ENCODE measurements at places on chromosomes 1 and 21.

GRCh38 chr1:53332186-53332564, 4.3 kb upstream of the LRP8 start:
- no peak for DNase-seq

DNA sequence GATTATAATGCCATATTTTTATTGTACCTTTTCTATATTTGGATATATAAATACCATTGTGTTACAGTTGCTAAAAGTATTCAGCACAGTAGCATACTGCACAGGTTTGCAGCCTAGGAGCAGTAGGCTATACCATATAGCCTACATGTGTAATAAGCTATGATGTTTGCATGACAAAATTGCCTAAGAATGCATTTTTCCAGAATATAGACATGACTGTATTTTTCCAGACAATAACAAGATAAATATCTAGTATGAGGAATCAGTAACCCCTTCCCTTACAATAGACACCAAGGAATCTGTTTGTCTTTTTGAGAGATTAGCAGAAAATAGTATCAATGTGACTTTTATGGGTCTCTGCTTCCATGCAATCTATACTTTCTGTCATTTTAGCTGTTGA, 228.6 kb downstream of the GRIK1 start:
- DNase-seq: no peak

DNA sequence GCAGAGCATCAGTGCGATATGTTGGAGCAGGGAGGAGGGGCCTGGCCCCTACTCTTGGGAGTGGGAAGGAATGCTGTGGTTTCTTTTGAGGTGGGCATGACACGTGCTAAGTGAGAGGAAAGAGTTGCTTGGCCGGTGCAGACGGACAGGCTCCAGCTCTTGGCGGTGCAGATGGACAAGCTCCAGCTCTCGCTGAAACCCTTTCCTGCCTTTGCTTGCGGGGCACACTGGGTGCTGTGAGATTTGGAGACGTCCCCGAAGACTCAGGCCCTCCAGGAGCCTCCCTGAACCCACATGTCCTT, 15.9 kb downstream of the PDXK start:
- no peak for DNase-seq

DNA sequence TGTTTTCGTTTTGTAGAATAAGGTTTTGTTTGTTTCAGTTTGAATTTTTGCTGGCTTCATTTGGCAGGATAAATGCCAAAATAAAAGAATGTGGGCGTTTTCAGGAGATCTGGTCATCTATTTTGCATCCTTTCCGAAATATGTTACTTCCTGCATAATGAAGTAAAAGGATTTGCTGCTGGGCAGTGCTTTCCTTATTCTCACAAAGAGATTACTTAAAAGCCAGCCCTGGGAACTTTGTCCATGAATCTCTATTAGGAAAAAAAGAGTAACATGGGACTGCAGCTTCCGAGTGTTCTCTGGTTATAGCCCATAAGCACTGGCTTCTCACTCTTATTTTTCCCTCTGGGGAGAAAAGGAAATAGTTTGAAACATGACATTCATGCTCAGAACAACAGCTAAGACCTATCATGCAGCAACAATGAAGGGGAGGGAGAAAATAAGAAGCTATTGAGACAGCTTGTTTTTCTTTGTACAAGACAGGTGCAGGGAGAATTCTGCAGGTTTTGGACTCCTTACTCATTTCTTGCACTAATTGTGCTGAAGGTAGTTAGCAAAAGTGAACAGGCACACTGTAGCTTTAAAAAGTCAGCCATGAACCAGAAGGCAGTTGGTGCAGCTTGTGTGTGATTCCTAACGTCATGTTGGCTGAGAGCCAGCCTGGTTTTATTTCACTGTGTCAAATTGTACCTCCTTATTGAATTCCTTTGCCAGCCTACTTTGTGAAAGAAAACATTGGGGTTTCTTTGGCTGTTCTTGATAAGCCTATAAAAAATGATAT, at the start of gene SAMD13:
TSS of gene SAMD13 (plus strand) at position 705 of the 781 bp plus-strand sequence. CDS start 1,527 bp downstream, outside the sequence.
- DNase-seq: peak; percentile 27

- DNase-seq: no peak
These were observed 77.4 kb upstream of the TMPRSS2 start for GRCh38 chr21:41585199-41585994.

DNA sequence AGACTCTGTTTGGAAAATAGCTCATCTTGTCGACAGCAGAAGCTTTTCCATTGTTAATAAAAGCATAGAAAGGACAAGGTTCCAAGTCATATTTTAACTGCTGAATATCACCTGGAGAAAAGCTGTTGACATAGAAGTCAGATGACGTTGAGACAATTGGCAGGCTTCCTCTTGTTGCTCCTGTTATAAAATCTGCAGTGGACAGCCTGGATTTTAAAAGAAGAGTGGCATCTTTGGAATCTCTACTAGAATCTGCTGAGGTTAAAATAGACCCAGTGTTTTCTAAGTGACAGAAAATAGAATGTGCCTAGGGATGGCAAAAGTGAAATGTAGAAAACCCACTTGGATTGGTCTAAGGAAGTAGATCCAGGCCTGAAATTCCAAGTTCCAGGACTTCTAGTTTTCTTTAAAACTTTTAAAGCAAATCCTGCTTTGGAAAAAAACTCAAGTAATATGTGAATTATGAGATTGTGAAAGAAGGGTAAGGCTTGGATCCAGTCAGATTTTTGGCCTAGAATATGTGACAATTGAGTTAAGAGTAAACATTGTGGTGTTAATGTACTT, 53.6 kb upstream of the NEXN start:
- no peak for DNase-seq

DNA sequence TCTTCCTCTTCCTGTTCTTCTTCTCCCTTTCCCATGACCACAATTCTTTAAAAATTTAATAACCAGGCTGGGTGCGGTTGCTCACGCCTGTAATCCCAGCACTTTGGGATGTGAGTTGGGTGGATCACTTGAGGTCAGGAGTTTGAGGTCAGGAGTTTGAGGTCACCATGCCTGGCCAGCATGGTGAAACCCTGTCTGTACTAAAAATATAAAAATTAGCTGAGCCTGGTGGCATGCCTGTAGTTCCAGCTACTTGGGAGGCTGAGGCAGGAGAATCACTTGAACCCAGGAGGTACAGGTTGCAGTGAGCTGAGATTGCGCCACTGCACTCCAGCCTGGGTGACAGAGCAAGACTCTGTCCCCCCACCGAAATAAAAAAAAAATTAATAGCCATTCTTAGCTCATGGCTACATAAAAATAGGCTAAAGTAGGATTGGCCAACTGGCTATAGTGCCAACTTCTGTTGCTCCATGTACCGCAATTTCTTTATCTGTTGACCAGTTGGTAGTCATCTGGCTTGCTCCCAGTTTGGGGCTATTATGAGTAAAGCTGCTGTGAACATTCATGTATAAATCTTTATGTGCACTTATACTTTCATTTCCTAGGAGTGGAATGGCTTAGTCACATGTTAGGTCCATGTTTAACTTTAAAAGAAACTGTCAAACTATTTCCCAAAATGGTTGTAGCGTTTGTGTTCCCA, 136.3 kb downstream of the PEX14 start:
- no peak for DNase-seq

DNA sequence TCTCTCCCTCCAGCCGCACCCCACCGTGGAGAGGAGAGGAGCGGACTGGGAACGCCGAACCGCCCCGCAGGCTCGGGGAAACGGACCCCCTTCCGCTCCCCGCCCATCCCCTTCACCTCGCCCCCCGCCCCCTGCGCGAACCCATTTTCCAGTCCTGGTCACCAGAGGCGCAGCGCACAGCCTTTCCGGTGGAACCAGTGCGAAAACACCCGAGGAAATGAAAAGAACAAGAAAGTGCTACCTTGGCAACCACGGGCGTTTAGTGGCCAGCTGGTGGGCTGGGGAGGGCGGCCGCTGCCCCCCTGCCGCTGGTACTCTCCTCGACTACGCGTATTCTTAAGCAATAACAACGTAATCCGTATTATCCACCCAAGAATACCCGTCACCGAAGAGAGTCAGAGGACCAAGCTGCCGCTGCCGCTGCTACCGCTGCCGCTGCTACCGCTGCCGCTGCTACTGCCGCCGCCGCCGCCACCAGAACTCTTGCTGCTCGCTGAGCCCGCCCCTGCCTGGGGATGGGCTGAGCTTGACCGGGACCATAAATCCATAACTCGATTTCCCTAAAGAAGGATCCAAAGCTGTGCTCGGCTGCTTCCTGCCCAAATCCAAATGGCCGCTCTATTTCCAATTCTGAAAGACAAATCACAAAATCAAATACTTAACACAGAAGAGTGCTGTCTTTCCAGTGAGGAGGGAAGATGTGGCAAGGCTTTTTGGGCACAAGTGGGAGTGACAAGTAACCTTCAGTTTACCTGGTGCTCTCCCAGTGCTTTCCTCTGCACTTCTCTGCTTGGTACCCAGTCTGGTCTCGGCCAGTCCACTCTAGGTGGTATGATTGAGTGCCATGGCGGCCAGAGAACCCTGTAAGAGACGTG, 125.2 kb upstream of the DPYD start:
- DNase-seq: no peak

- no peak for DNase-seq
These were observed 315.2 kb downstream of the RPS6KC1 start for GRCh38 chr1:213366141-213366831.

DNA sequence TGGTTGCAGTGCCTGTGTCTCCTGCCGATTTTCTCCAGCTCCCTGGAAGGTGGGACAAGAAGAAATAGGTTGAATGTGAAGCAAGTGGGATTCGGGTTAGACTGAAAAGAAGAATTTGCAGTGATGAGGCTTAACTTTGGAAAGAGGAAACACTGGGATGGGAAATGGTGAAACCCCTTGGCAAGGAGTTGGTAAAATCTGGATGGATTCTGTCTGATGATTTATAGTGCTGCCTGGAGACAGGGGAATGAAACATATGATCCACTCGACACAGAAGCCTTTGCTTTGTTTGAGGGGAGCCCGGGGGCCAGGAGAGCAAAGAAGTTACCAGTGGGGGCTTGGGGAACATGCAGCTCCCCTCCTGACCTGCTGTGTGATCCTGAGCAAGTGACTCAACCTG, 67.2 kb downstream of the UBIAD1 start:
- no peak for DNase-seq
